ENCODE measurements at places on chromosomes 7 and 10.

DNA sequence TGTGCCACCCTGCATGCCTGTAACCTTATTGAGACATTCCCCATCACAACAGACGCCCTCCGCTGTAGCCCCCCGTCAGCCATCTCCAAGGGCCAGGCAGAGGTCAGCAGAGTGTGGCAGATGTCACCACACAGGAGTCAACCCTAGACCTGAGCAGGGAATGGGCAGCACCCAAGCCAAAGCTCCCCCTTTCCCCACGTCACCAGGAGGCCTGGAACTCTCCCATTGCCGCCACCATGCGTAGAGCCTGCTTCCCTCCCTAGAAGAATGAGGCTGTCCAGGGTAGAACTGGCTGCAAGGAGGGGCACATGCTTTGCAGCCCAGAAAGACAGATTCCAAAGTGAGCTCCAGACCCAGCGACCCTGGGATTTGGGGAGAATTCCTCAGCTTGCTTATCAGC lies 342.9 kb downstream of the TNS3 start:
- DNase-seq, result no peak

DNA sequence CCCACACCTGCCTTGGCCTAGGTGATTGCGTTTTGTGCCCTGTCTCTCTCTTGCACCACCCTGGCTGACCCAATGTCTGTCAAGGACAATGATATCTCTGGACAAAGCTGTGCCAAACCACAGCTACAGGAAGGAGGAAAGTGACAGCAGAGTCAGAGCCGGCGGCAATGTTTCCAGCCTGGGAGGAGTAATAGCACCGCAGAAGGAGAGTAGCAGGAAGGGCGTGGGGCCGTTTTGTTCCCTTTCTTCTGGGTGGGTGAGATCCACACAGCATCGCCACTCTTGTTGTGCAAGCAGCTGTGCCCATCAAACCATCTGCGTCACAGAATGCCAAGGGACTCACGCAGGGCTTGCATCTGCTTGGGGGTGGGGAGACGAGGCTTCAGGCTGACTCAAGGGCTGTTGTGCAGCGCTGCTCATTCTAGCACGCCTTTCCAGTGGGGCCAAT lies 341.6 kb upstream of the AUTS2 start:
- DNase-seq, result no peak

DNA sequence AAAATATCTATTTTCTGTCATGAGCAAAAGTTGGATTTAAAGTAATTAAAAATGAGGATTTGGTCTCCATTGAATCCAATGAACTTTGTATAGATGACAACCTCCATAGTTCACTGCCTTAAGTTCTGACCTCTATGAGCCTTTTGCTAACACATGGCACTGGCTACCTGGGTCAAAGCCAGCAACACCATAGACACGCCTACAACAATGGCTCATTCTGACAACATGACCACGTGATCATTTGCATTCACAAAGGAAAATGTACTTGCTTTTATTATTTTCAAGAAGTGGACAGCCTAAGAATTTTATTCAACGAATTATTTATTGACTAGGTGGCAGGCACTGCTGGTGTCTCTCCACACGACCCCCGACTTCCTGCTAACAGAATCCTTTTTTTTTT lies 90.6 kb downstream of the CARD11 start:
- no peak for DNase-seq

DNA sequence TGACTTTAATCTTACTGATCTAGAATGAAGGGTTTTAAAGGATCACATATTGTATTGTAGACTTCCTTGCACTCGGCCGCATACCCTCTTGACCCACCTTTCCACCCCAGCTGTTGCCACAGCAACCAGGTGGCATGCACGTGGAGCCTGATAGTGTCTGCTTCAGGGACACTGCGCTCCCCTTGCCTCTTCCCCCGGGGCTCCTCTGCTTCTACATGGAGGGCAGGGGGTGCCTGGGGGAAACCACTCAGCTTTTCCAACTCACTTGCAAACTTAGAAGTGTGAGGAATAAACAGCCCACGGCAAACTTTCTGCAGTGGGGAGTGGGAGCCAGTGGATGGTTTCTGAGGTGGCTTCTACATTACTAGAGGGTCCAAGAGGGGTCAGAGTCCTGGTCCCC lies 458.6 kb downstream of the PLXNA4 start:
- no peak for DNase-seq

DNA sequence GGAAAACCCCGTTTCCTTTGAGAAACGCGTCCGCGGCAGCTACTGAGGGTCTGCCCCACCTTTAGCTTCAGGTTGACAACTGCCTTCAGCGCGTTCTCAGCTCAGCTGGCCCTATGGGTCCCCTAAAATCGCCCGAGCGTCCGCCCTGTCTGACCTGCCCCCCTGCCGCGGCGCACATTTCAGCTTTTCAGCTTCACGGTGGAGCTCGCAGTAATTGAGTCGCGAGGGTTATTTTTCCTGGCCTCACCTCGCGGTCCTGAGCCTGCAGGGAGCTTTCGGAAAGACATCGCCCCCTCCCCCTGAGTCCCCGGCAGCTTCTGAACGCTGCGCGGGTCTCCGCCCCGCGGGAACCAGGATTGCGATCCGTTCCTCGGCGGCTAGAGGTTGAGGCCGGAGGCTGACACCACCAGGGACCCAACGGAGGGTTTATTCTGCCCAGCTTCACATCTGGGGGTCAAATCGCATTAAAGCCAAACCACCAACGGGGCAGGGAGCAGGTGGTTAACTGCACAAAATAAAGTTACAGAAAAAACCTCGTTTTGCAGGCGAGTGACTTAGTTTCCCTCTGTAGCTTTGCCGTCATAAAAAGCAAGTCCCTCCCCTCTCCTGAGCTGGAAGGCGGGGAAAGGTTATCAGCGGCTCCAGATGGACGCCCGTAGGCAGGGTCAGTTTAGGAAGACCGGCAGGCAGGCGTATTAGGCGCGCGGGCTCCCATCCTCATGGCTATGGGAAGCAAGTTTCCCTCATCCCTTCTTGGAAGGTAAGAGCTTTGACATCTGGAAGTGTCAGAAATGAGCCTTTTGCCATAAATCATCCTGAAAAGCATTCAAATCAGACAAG lies 11.0 kb downstream of the TWIST1 start:
- DNase-seq, result no peak

DNA sequence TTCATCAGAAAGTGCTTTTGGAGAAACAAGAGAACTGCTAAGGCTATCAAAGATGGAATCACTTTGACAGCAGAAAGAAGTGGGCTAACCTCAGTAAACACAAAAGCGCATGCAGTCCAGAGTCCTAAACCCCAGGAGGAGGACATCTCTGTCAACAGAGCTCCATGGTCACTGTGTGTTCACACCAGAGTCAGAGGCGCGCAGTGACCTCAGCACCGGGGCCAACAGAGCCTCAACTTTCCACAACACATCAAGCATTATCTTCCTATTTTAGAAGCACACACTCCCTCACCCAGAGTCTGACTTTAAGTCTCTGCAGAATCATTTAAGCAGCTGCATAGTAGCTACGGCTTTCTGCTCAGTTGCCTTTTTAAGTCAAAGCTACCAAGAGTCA lies 195.3 kb downstream of the DIP2C start:
- no peak for DNase-seq

DNA sequence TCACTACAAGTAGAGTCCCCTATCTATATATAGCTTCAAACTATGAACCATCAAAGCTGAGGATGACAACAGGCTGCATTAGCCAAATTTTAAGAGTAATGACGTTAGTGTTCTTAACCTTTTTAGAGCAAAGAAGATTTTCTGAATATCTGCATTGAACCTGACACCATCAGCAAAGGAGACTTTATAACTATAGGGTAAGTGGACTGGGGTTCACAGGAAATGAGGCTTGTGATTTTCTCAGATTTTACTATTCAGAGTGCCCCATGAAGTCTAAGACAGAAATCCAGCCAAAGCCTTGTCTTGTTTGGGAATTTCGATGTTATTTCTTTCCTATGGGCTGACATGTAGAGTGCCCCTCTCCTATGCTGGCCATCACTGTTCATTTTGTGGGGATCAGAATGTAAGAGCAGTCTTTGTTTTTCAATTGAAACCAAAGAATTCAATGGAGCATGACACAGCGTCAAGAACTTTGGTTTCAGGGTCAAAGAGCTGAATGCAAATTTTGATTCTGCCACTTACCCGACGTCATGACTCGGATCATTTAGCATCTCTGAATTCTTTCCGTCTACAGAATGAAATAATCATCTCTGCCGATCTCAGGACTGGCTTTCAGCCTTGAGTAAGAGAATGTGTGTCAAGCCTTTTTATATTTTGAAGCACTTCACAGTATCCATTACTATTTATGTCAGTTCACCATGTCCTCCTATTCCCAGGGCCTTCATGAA lies 52.7 kb downstream of the DENND11 start:
- DNase-seq, result no peak
